ENCODE measurements at places on chromosomes 2 and 18. TPM values are rescaled to one million over a fixed set of nuclear protein-coding genes. Genes with fewer than 3 reads are reported as not detected.

- DNase-seq, result no peak
Measured at GRCh38 chr2:200507179-200507578, 2.7 kb downstream of the KCTD18 start.

DNA sequence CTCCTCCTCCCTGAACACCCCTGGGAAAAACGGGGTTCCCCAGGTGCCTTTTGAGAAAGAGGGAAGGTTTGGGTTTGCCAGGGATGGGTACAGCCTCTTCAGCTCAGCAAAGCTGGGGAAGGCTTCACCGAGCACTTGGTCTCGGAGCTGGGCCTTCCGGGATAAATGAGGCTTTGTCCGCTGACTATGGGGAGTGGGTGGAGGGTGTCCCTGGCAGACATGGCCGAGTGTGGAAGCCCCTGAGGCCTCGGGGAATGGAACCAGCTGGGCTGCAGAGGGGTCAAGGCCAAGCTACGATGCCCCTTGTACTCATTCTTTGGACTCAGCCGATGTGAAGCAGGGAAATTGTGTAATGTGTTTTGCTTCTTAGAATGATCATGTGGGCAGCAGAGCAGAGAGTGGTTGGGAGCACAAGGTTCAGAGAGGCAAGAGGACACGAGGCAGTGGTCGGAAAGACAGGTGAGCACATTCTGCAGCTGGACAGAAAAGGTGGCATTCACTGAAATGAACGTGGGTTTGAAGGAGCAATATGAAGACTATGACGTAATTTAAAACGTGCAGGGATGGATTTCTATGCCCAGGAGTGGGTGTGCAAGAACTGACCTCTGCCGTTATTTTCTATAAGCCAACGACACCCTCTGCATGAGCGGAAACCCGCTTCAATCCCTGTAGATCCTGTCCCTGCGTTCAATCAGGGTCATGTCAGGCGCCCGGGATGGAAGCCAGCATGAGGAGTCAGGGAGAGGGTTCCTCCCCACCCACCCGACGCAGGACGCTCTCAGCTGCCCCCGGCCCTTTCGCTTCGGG lies 142.6 kb downstream of the PXDN start:
- DNase-seq, result no peak

DNA sequence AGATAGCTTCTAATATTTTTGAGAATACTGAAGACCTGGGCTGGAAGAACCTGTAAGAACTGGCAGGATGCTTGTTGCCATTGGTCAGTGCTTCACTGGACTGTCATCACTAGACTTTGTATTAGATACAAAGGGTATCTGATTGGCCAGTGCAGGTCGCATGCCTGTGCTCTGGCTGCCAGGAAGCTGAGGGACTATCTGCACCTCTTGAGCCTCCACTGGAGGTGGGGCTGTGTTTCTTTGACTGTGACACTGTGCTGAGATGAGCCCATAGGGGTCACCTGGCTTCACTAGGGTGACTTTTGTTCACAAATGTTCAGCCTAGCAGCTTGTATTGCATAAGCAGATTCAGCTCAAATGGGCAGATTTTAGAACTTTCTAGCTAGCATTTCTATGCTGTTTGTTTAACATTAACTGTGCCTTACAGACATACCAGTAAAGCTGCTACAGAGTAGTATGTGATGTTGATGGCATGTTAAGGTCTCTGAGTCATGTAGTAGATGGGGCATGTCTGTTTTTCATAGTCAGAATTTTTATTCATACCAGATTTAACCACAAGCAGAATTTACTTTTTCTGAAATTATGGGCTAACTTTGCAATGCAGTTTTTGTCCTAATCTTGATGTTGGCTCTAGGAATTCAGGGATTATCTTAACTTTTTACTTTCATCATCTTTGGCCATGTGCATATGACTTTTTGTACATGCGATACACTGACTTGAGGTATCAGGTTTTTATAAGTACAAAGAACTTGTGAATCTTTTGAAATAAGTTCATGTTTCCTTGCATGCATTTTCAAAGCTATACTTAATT lies 56.1 kb downstream of the RHBDD1 start:
- DNase-seq, result no peak

- no peak for DNase-seq
Measured at GRCh38 chr2:197647961-197648690, 27.3 kb downstream of the RFTN2 start.

GRCh38 chr2:113910967-113911678 lies 21.2 kb downstream of the ACTR3 start:
- DNase-seq, result no peak

DNA sequence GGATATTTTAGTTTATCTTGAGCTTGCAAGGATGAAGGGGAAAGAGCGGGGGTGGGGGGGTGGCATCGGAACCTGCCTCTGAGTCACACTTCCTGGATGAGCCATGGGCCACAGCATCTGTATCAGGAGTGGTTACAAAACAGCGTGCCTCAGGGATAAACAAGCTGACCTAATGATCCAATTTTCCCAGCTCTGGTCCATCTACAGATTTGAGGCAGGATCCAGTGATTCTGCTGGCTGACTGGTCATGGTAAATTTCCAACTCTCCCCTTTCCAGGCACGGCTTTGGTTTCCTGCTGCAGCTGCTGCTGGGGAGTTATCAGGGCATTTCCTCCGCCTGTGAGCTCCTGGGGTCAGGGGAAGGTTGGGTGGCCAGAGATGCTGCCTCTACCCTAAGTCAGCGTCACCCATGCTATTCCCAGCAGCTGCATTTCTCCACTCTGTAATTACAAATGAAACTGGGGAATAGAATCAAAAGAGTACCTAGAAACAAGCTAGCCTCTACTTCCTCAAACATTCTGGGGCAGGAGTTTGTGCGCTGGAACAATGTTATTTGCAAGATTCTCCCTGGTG lies 4.7 kb upstream of the HPCAL1 start:
- DNase-seq, result peak; percentile 34

GRCh38 chr2:84830095-84830494 lies 50.8 kb downstream of the TRABD2A start:
- no peak for DNase-seq

DNA sequence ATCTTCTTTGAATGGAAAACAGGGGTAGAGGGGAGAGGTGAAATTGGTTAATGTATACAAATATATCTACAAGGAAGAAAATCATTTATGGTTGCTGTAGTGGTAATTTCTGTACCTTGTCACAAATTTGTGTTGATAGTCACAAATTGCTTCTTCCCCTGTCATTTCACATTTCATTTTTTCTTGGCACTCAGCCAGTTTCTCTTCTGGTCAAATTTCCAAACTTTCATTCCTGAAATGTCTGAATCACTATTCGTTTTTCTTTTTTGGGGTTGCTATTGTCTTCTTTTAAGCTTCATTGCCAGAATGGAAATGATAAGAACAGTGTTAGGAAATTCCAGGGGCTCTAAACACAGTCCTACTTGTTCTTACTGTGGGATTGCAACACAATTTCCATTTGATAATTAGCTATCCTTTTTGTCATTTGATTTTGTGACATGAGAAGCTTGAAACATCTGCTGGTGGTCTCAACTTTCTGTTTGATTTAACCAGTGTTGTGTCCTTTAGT lies 136.0 kb upstream of the GCFC2 start:
- DNase-seq, result no peak

- DNase-seq, result no peak
Measured at GRCh38 chr2:190043441-190043840, 19.1 kb downstream of the MSTN start.

DNA sequence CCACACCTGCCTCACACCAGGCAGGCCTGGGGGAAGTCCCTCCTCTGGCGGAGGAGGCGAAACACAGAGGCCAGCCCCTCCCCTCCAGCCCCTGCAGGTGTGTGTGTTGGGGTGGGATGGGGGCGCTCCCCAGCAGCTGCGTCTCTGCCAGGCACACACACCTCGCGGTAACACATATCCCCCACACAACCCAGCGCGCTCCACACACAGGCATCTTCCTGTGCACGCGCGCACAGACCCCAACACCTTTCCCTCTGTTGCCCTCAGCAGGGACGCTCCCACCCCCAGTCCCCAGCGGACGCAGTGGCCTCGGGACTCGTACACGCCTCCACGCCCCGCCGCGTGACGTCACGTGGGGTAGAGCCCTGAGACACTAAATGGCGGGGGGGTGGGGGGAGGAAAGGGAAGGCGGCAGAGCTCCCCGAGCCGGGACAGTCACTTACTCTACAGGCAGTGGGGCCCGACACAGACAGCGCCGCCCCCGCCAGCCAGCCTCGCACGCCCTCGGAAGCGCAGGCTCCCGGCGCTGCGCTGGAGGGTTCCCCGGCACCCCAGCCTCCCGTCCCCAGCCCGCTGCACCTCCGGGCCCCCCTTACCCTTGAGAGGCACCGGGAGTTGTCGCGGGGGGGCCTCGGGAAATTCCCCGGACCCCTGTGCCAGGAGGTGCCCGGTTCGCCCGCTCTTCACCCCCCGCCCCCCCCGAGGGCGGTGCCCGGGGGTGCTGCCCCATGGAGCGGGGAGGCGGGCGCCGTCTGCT lies at the start of gene WNT10A:
TSS of gene WNT10A (plus strand) at position 751 of the 757 bp plus-strand sequence. CDS start 144 bp downstream, outside the sequence.
- no peak for DNase-seq

- DNase-seq, result peak; percentile 65
Measured at GRCh38 chr2:173210270-173211196, 134.9 kb downstream of the MAP3K20 start.

DNA sequence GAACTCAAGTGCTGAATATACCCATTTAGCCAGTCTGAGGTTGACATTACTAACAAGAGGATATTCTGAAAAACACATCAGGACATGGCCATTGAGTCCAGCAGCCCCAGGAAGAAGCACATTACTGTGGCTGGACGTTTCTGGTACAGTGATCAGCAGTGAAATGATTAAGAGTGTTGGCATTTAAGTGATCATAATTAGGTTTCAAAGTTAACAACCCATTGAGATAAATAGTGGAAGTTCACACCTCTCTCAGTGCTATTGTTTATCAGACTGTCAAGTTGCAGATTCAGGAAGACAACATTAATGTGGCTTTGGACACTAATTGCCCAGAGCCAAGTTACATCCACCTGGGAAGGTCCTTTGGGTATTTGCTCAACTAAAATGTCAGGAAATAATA lies 139.5 kb upstream of the GAREM1 start:
- no peak for DNase-seq

DNA sequence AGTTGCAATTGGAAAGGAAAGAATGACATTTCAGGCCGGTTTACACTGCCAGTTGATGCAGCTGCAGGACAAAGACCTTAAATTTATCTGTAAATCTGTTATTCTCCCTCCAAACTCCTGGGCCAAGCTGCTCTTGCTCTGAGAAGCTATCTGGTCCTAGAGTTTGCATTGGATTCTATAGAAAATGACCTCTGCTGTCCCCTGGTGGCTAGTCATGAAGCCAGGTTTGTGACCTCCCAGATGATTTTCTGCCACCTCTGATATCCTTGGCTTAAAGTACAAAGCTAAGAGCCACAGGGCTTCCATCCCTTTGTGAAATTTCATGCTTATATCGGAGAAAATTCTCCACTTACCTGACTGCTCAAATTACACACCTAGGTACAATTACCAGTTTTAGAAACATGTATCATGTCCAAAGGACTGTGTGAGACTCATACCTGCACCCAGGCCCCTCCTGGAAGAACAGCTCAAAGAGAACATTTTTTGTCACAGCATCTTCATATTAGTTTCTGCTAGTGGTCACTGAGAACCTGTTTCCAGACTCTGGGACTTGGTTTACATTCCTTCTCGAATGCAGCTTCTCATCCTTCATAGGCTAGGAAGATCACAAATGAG lies 28.9 kb upstream of the IER3IP1 start:
- DNase-seq, result peak; percentile 29

- no peak for DNase-seq
Measured at GRCh38 chr18:13477147-13477683, 249.1 kb downstream of the FAM210A start.

- DNase-seq, result no peak
Measured at GRCh38 chr2:219175928-219176817, 552 bp downstream of the CNPPD1 start.

GRCh38 chr18:26448714-26449159 lies 99.6 kb downstream of the KCTD1 start:
- no peak for DNase-seq

- DNase-seq, result no peak
Measured at GRCh38 chr18:48884771-48885170, 66.0 kb downstream of the SMAD7 start.

DNA sequence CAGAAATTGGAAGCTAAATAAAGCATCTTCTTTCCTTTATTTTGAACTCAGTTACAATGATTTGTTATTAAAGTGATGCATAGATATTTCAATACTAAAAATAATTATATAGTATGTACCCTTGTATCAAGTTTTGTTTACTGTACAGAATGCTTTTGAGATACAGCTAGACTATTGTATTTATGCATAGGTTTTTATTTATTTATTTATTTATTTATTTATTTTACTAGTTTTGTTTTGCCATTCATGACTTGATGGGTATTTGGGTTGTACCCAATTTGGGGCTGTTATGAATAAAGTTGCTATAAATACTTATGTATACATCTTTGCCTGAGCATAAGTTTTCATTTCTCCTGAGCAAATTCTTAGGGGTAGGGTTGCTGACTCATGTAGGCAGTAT lies 118.7 kb upstream of the NXPH2 start:
- no peak for DNase-seq

GRCh38 chr18:34801774-34802173 lies 91.7 kb downstream of the DTNA start:
- DNase-seq, result no peak

GRCh38 chr2:225192869-225193268 lies 150.6 kb upstream of the DOCK10 start:
- DNase-seq, result no peak

- no peak for DNase-seq
Measured at GRCh38 chr18:54506516-54507261, 84.4 kb upstream of the DYNAP start.

GRCh38 chr18:37505321-37505720 lies 60.3 kb downstream of the CELF4 start:
- no peak for DNase-seq

DNA sequence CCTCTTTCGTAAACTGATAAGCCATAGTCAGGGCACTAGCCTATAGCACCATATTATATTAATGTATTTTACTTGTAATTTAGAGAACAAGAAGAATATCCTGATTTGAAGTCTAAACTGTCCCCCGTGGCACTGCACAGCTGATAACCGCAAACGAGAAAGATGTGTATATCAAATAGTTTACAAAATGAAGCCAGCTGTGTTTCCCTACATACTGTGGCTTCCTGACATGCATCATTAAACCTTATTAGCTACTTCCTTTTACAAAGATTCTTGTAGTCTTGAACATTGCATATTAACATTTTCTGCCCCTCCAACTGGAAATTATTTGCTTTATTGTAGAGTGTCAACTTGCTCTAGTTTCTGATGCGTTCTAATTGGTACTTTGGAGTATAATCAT lies 153.5 kb upstream of the NFATC1 start:
- no peak for DNase-seq

GRCh38 chr18:74264303-74265020 lies 27.3 kb downstream of the CYB5A start:
- DNase-seq, result no peak

Gene C18orf54
- total RNA-seq, result 10.0 TPM

Gene SETBP1
- 0.05 TPM for total RNA-seq

Gene SCG2
- 19.8 TPM for total RNA-seq

Gene PDCD1
- total RNA-seq, result 0.22 TPM

Gene RAX
- not detected for total RNA-seq

Gene MSTN
- 0.12 TPM for total RNA-seq

Gene ABCG5
- not detected for total RNA-seq

Gene CDH19
- not detected for total RNA-seq

Gene CROCC2
- not detected for total RNA-seq

Gene KYNU
- total RNA-seq, result 0.22 TPM

Gene CNGA3
- not detected for total RNA-seq

Gene KIF1A
- 0.27 TPM for total RNA-seq
